Fibroblast of villous mesenchyme (primary cell): ENCODE measurements at places on chromosomes 4 and X. TPM values are rescaled to one million over a fixed set of nuclear protein-coding genes. Genes with fewer than 3 reads are reported as not detected.
A peak's percentile ranks its signal among the peaks of the same experiment; 100 is the strongest.

DNA sequence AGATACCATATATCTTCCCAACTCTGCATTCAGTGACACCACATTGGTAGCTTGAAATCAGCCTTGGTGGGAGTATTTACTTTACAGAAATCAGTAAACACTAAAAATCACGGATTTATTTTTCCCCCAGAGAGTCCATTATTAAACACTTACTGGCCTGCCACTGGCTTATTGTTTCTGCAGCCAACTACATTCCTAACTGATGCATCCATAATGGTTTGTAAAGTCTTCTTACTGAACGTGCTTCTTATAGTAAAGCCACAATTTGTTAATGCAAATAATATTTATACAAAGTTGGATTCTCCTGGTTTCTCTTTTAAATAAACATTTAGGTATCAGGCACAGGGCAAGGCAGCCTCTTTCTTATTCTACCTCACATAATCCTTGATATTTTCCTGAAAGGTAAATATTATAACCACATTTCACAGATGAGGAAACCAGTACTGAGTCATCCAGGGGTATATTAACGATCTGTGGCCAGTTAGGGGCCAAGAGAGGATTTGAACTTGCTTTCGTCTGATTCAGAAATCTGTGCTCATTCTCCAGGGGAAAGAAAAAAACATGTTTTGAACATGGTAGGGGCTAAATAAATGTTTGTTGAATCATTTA lies 136.5 kb downstream of the RAB28 start:
- peak; percentile 71 for DNase-seq

GRCh38 chr4:99305638-99306400 lies 15.0 kb upstream of the ADH1A start:
- DNase-seq = no peak

Gene VSIG1
- total RNA-seq = not detected in 2 replicates

DNA sequence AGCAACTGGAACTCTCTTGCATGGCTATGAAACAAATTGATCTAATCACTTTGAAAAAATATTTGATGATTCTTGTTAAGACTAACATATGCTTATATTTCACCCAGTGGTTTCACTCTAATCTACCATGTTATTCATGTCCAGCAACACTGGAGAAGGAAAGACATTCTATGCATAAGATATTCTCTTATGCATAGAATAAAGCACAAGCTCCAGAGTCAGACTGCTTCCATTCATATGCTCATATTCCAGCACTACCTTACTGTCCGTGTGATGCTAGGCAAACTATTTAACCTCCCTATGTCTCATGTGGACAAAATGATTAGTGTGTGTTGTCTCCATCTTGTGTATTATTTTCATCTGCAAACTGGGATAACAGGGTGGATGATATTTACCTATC lies 124.1 kb downstream of the RNF150 start:
- DNase-seq = no peak

DNA sequence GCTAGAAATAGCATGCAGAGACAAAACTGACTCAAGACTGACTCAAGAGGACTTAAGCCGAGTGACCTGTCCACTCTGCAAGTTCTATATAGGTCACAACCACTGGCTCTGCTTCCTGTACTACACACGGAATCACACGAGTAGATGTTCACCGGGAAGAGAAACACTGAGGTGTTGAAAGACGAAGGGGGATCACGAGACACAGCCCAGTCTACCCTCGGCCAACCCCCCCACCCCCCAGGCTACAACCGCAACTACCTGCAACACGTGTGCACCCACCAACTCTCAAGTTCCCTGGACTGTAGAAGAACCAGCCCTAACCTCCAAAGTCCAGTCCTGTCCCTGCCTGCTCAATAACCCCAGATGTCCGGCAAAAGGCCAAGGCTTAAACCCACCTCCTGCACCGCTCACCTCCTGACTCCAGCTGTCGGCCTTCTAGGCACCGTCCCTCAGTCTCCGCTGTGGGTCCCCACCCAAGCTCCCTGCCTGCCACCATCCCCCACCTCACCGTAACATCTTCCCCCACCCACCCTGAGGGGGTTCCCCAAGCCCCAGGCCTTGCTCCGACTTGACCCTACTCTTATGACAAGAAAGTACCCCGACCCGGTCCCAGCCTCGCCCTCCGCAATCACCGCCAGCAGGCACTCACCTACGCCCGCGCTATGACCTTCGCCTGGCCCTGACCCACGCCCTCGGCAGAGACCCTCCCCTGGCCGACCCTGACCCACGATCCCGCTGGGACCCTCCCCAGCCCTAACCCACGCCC lies 739 bp downstream of the GAK start:
- peak; percentile 78 for DNase-seq

- no peak for DNase-seq
Measured at GRCh38 chr4:146040623-146041022, 102.0 kb upstream of the ZNF827 start.

GRCh38 chr4:73669410-73670183 lies 49.4 kb upstream of the RASSF6 start:
- no peak for DNase-seq

GRCh38 chrX:120136840-120137239 lies 21.1 kb upstream of the RHOXF1 start:
- no peak for DNase-seq

DNA sequence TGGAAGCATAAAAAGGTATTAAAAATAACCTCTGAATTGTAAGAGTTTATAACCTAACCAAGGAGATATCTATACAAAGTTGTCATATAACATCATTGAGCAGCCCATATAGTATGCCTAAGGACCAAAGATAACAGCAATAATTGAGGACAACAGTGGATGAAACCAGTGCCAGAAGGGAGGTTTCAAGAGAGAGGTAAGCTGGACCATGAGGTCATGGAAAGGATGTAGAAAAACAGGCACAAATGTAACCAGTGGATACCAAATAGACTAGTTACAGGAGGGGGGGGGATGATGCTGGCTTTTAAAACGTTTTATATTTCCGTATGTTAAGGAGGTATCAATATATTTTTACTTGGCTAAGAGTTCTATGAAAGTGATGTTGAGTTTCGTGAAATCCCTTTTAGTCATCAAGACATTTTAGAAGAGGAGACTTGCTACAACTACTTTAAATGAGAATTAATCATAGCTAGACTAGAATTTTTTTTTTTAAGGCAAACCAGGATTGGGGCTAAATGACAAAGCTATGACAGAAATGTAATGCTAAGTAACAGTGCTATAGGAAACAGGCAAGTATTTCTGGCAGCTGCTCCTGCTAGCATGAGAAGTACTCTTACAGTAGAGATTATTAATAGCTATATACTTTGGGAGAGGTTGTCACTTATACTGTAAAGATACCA lies 161.1 kb downstream of the FBXW7 start:
- no peak for DNase-seq

GRCh38 chr4:177163532-177163931 lies 146.1 kb upstream of the NEIL3 start:
- peak; percentile 13 for DNase-seq

- DNase-seq = no peak
Measured at GRCh38 chr4:115454228-115454627, 340.8 kb upstream of the NDST4 start.

- peak; percentile 31 for DNase-seq
Measured at GRCh38 chr4:18056030-18056429, 34.5 kb upstream of the LCORL start.

GRCh38 chrX:49972328-49972860 lies 50.0 kb downstream of the CLCN5 start:
- peak; percentile 28 for DNase-seq

DNA sequence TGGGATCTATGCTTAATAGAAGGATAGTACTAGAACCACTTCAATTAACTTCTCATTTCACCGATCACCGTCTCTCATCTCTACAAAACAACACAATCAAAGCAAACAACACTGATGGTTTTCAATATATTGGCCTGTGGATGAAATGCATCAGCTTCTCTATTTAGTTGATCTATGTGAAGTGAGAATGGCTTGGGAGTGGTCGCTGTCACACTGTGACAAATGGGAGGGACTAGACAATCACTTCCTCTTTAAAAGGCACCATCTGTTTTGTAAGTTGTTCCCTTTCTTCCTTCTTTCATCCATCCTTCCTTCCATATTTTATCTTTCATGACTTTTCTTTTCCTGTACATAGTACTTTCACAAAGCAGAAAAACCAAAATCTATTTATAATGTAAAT lies 23.9 kb upstream of the NWD2 start:
- DNase-seq = no peak

- DNase-seq = no peak
Measured at GRCh38 chrX:37491686-37492085, 79.8 kb upstream of the LANCL3 start.

Gene HHIP
- total RNA-seq = 0.64 and 1.7 TPM in 2 replicates

DNA sequence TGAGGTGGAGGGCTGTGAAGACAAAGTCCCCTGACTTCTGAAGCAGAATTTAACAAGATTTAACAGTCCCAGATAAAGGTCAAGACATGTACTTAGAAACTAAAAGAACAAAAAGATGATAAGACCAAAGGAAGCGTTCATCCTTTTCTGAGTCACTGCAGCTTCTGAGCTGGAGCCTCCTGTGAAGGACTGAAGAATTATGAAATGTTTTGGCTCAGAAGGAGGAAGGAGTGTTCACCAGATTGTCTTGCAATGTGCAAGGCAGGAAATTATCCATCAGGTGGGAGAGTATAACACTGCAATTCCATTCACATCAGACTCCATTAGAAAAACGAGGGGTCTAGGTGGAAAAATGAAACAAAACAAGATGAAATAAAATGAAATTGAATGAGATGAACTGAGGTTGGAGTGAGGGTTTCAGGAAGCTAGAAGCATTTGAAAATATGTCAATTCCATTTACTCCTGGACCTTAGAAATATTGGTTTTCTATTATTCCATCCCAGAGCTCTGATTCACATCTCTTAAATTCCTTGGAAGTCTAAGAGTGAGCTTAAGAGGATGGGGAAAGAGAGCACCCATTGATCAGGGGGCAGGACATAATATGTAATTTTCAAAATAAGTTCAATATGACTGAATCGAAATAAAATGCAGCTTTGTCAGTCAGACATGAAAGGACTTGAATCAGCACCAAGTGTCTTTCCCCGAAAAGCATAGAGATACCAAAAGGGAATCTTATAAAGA lies 186.1 kb upstream of the LNX1 start:
- DNase-seq = peak; percentile 90

DNA sequence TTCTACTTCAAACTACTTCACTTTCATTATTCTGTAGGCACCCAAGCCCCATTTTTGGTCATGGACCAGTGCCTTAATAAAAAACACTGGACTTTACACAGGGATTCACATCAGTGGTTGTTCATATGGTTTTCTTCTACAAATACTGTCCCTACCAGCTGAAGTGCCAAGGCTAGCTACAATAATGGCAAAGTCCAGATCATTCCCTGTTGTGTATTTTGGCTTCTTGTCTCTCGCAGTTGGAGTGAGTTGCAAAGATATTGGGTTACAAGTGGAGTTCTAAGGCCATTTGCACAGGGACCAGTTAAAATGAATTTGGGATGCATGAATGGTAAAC lies 16.7 kb upstream of the ANKRD17 start:
- DNase-seq = no peak

DNA sequence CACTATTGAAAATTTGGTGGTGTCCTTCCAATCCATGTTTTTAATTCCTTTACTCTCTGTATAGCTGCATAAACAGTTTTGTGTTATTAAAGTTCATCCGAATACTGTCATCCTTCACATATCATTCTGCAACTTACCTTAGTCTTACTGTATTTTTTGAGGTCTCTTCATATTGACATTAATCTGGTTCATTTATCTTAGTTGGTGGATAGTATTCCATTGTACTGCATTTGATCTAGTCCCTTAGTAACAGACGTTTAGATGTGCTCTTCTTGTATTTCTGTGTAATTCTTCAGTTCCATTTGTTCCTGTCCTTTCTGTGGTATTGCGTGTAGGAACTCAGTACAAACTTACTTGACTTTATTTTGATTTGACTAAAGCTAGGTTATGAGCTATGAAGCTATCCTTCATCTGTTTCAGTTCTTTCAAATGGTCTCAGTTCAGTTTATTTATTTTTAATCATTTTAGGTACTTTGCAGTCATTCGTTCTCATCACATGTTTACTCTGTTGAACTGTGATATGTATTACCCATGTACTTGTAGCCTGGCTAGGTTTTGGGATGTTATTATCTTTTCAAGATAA lies 41.3 kb downstream of the RAPGEF2 start:
- no peak for DNase-seq

DNA sequence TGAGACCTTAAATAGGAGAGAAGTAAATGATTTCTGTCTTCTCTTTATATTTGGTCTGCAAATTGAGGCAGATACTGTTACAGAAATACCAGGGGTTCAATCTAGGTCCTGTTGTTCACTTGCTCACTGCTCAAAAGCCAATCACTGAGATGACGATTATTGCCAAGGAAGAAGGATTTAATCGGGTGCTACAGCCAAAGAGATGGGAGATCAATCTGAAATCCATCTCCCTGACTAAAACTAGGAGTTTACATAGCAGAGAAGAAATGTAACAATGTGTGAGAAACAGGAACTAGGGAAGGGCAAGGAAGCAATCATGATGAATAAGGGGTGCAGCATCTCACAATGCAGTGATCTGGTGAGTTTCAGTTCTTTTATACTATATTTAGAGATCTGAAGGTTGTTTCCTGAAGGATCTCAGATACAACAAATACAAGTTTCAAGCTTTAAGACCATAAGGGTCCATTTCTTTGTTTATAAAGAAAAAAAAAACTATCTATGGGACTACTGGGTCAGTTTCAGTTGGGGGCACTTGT lies 117.9 kb upstream of the FAM9B start:
- DNase-seq = no peak

DNA sequence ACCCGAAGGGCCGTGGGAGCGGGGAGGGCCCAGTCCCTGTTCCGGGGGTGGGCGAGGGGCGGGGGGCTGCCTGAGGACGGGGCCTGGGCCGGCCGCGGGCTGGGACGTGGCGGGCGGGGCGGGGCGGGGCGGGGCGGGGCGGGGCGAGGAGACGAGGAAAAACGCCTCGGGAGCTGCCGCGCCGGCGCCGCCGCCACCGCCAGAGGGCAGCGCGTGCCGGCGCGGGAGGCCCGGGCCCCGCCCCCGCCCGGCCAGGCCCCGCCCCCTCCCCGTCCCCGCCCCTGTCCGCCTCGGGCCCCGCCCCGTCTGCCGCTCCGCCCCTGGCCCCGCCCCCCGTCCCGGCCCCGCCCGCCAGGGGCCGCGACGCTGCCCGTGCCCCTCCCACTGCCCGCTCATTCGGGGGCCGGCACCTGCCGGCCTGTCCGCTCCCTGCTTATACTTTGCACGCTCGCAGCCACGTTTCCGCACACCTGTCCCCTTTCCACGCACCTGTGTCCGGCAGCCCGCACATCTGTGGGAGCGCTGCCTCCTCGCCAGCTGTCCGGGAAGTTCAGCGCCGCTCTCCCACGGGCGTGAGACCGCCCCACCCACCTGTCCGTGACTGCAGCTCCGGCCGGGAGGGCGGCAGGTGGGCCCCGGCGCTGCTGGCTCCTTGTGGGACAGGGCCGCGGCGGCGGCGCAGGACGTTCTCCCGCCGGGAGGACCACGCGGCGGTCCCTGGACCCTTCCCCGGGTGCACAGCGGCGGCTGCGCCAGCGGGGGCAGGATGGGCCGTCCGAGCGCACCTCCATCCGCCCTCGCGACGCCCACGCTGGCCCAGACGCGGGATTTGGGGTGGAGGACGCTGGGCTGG lies 1.7 kb upstream of the FGFRL1 start:
- peak; percentile 53 for DNase-seq

- no peak for DNase-seq
Measured at GRCh38 chrX:135531813-135532212, 11.4 kb downstream of the INTS6L start.

GRCh38 chrX:137025930-137026329 lies 7.9 kb downstream of the GPR101 start:
- DNase-seq = no peak

Gene SYTL5
- total RNA-seq = 10.4 and 21.9 TPM in 2 replicates

Gene WDR44
- total RNA-seq = 21.9 and 28.9 TPM in 2 replicates

GRCh38 chr4:141346144-141346543 lies 125.4 kb downstream of the ZNF330 start:
- DNase-seq = peak; percentile 77

Gene SPANXC
- total RNA-seq = not detected in 2 replicates

Gene PRDM8
- total RNA-seq = 7.3 and 7.7 TPM in 2 replicates
